CD4-positive, alpha-beta T cell treated with Interleukin-17A for 1 hour (primary cell): ENCODE measurements at places on chromosomes 13 and 19.

GRCh38 chr13:75217949-75218348 lies 264.0 kb downstream of the TBC1D4 start:
- no peak for DNase-seq

- DNase-seq: peak; percentile 99
Observed at GRCh38 chr19:7920519-7921301, 572 bp downstream of the SNAPC2 start.

- no peak for DNase-seq
Observed at GRCh38 chr19:801861-802497, 4.7 kb downstream of the PTBP1 start.

DNA sequence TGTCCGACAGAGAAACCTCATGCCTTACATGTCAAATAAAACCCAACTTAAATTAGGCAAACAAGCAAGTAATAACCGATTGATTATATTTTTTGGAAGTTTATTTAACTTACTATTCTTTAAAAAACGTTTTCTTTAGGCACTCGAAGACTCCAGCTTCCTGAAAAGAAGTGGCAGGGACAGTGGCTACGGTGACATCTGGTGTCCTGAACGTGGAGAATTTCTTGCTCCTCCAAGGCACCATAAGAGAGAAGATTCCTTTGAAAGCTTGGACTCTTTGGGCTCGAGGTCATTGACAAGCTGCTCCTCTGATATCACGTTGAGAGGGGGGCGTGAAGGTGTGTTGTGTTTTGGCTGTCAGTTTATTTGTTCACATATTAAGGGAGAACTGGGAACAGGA lies 164.4 kb downstream of the LMO7 start:
- no peak for DNase-seq

DNA sequence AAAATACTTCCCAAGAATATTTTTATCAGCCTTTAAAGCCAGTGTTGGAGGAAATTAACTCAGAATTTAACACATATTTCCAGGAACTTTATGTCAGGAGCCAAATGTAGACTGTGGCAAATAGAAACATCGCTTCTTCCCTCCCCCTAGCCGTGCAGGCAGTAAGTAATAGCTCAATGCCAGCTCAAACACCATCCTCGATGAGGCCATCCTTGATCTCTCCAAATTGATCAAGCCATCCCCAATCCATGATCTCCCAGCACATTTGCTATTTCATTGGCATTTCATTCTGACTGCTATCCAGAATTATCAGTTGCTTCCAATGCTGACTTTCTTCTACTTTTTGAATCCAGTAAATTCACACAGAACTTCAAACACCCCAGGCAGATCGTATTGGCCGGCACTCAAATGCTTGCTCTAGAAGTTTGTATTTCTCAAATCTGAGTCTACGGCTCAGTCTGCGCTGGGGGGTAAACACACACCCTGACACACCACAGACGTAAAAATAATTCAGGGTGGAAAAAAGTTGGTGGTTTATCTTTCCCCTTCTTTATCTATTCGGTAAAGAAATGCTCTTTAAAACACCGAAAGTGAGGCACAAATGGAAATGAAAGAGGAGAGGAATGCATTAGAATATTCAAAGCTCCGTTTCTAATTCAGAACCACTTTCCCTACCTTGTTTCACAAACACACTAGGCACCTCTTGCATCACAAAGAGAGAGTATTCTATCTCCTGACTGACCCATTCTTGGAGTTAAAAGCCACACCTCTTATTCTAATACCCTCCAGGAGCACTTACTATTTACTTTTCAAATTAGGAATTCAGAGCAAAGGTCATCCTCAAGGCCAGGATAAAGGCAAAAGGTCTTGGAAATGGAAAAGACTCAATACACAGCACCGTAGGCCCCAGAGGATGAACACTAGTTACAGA lies 991 bp downstream of the OBI1 start:
- DNase-seq: no peak

GRCh38 chr13:95541308-95541707 lies 11.2 kb upstream of the CLDN10 start:
- no peak for DNase-seq
